ENCODE measurements at places on chromosomes 3 and 15.

DNA sequence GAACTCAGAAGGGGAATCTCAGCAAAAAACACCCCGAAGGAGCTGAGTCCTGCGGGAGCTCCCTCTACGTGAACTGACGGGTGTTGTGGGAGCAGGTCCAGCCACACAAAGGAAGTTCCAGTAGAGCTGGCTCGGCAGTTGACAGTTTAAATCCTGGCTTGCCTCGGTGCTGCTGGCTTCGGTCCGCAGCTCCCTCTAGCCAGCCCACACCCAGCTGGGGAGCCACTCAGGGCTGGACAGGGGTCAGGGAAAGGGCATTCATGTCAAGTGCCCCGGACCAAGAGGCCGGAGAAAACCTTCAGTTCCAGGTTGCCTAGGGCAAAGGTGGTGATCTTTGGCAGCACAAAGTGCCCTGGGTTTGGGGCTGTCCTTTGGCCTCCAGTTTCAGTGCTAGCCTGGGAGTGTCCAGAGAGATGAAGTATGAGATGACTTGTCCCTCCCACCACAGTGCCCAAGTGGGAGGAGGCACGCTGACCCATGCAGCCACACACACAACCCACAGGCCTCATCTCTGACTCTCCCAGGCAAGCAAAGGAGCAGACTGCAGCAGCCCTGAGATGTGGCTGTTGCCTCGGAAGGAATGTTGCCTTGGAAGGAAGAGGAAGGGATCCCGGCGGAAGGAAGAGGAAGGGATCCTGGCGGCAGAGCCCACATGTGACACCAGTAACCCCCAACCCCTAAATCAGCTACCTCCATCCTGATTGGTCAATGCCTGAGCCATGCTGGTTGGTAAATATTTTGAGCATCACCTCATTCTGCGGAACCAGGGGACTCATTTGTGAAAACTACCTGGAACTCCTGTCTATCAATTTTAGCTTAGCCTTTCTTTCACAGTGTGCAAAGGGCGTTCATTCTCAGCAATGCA is 13.9 kb upstream of the ANPEP start:
- no peaks in the 10 kb centered on the region for H3K27me3 ChIP-seq
- H3K4me3 ChIP-seq = no peak overlapping the region
- H3K36me3 ChIP-seq = peaks cover 3% of the 10 kb centered on the region
- no peaks in the 10 kb centered on the region for H3K4me1 ChIP-seq
- no peak for DNase-seq
- H3K27ac ChIP-seq = no peak overlapping the region

- H3K4me1 ChIP-seq = peaks cover 3% of the 10 kb centered on the region
- no peak for DNase-seq
- H3K36me3 ChIP-seq = peaks cover 3% of the 10 kb centered on the region
- H3K4me3 ChIP-seq = no peak overlapping the region
- H3K27me3 ChIP-seq = no peaks in the 10 kb centered on the region
Measured at GRCh38 chr3:41711651-41712050, 250.3 kb downstream of the ULK4 start.

DNA sequence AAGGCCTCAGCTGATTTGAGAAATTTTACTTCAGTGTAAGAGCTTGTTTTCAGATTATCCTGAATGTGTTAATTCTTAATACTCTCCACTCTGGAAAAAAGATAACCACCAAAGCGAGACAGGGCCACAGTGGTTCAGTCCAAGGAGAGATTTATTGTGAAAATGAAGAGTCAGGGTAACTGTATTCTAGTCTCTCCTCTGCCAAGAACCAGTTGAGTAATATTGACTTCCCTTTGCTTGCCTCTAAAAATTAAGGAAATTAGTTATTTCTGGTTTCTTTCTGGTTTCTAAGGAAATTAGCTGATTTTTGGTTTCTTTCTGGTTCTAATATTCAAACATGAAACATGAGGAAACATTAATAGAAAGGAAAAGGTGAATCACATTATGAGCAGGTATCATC is 34.9 kb downstream of the PPP1R2 start:
- peaks cover 32% of the 10 kb centered on the region for H3K36me3 ChIP-seq
- peaks cover 5% of the 10 kb centered on the region for H3K4me1 ChIP-seq
- H3K4me3 ChIP-seq = no peak overlapping the region

GRCh38 chr15:85580879-85581278 is 200.5 kb downstream of the AKAP13 start:
- peak overlapping the region; percentile 95 for H3K27ac ChIP-seq
- DNase-seq = peak; percentile 59
- no peaks in the 10 kb centered on the region for H3K27me3 ChIP-seq

DNA sequence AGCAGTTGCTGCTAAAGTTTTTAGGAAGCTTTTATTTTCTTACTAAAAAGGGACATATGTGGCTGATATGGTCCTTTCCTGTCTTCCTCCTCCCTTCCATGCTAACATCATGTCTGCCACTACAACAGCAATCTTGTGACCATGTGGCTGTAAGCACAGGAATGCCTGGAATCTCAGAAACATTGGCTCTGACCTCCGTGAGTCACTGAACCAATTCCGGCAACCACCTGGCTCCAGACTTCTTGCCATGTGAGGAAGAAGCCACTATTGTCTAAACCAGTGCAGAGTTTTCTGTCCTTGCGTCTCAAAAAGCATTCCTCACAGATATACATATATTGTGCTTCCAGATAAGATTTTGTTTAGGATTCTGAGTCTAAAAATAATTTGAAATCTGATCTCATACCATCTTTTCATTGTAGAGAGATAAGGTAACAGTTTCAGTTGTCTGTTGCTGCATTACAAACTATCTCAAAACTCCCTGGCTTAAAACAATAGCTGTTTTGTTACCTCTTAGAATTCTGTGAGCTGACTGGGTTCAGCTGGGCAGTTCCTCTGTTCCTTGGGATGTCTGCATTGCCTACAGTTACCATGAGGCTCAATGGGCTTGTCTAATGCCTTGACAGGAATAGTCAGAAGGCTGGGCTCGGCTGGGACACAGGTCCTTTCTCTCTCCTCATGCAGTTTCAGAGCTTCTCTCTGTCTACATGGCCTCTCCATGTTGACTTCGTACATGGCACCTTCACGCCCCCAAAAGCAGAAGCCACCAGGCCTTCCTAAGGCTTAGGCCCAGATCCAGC is 77.3 kb upstream of the MAGI1 start:
- H3K36me3 ChIP-seq = no peaks in the 10 kb centered on the region
- no peak overlapping the region for H3K4me3 ChIP-seq
- no peak overlapping the region for H3K27ac ChIP-seq
- no peaks in the 10 kb centered on the region for H3K27me3 ChIP-seq
- H3K4me1 ChIP-seq = no peaks in the 10 kb centered on the region
- no peak for DNase-seq

GRCh38 chr15:77858792-77859490 is 218.6 kb downstream of the TBC1D2B start:
- H3K27ac ChIP-seq = no peak overlapping the region
- DNase-seq = no peak
- H3K4me1 ChIP-seq = no peaks in the 10 kb centered on the region
- no peak overlapping the region for H3K4me3 ChIP-seq
- H3K27me3 ChIP-seq = peaks cover 2% of the 10 kb centered on the region

GRCh38 chr3:12973827-12974226 is 99.4 kb downstream of the IQSEC1 start:
- no peaks in the 10 kb centered on the region for H3K36me3 ChIP-seq
- no peak for DNase-seq
- H3K27ac ChIP-seq = no peak overlapping the region
- no peak overlapping the region for H3K4me3 ChIP-seq
